ENCODE measurements at places on chromosomes 4 and X.

DNA sequence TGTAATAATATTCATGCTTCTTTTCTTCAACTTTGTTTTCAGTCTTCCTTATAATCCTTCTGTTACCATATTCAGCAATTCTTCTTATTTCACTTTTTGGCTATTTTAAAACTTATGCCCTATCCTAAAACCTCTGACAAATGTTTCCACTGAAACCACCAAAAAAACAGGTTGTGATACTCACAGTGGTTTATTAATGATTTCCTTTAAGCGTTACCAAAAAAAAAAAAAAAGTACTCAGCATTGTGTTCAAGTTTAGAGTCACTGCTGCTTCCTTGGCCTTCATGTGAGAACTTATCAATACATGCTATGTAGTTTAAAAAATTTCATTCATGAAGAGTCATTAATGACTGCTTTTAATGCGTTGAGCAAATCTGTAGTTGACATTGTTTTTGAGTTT is 35.4 kb upstream of the UGT2A3 start:
- no peak for DNase-seq

DNA sequence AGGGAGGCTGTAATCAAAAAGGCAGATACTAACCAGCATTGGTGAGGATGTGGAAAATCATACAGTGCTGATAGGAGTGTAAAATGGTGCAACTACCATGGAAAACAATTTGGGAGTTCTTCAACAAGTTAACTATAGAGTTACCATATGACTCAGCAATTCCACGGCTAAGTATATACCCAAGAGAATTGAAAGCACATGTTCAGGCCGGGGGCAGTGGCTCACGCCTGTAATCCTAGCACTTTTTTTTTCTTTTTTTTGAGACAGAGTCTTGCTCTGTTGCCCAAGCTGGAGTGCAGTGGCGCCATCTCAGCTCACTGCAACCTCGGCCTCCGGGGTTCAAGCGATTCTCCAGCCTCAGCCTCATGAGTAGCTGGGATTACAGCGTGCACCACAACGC is 15.0 kb upstream of the CD99L2 start:
- DNase-seq, result no peak

DNA sequence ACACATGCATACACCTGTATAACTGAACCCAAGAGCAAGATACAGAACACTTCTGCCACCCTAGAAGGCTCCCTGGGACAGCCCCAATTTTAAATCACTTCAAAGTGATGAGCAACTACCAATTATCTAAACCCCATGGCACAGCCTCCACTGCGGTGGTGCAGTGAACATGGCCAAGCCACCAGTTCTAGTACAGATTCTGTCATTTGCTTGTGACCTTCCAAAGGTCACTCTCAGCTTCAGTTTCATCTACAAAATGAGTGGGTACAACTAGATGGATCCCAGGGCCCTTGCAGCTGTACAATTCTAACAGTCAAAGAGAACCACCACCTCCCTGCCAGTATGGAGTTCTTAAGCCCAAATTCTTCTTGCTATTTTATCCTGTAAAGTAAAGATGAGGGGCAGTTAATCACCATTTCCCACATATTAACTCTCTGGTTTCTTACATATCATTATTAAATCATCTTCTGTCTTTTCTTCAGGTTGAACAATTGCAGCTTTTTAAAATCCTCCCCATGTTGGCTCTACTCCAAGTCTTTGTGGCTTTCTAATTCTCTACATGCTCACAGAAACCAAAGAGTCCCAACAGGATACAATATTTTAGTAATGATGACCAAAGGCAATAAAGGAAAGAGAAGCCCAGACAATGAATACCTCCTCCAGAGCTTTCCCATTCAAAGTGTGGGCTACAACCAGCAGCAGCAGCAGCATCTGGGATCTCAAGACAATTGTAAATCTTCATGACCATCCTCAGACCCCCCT is 39.0 kb upstream of the GPM6B start:
- no peak for DNase-seq

DNA sequence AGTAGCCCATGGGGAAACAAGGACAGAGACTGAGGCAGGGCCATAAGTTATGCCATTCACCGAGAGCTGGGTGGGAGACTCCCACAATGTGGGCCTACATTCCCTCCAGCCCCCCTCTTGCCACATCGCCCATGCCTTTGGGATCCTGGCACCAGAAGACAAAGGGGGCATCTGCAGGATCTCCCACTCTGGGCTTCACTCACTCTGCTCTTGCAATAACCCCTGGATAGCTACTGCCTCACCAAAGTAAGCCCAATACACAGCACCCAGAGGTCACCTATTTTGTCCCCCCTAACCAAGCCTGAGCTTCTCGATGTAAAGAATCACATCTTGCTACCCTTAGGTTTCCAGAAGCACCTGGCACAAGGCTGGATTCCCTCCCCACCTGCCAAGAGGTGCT is 741 bp upstream of the RTL5 start:
- no peak for DNase-seq

GRCh38 chr4:15143551-15143950 is 141.3 kb downstream of the CPEB2 start:
- DNase-seq, result no peak

DNA sequence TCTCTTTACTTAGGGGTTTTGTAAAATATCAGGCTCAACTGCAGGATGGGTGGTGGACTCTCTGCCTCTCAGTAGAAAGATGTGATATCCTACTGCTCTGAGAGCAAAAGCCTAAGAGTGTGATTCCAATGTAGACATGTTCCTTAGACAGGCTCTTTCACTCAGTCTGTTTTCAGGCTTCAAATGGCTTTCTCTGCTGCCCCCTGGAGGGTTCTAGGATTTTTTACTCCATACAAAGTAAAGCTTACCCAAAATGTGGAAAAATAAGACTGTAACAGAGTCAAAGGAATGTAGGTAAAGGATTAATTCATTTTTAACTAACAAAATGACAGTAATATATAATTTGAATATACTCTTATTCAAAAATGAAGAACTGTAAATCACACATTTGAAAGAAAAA is 32.1 kb downstream of the ZGRF1 start:
- DNase-seq, result peak; percentile 63

Measured in endothelial cell (in vitro differentiated cells).